ENCODE measurements at places on chromosomes 6 and 20.
A peak's percentile ranks its signal among the peaks of the same experiment; 100 is the strongest.

DNA sequence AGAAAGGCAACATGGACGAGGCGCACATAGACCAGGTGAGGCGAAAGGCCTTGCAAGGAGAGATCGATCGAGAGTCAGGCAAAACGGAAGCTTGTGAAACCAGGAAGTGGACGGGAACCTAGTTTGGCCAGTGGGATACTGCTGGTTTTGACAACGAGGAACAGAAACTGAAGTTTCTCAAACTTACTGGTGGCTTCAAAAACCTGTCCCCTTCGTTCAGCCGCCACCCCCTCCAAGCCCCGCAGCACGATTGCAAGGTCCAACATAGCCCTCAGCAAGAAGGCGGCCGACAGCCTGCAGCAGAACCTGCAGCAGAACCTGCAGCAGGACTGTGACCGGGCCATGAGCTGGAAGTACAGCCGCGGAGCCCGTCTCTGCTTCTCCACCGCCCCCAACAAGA, 238.0 kb downstream of the KHDC1L start:
- DNase-seq: no peak

DNA sequence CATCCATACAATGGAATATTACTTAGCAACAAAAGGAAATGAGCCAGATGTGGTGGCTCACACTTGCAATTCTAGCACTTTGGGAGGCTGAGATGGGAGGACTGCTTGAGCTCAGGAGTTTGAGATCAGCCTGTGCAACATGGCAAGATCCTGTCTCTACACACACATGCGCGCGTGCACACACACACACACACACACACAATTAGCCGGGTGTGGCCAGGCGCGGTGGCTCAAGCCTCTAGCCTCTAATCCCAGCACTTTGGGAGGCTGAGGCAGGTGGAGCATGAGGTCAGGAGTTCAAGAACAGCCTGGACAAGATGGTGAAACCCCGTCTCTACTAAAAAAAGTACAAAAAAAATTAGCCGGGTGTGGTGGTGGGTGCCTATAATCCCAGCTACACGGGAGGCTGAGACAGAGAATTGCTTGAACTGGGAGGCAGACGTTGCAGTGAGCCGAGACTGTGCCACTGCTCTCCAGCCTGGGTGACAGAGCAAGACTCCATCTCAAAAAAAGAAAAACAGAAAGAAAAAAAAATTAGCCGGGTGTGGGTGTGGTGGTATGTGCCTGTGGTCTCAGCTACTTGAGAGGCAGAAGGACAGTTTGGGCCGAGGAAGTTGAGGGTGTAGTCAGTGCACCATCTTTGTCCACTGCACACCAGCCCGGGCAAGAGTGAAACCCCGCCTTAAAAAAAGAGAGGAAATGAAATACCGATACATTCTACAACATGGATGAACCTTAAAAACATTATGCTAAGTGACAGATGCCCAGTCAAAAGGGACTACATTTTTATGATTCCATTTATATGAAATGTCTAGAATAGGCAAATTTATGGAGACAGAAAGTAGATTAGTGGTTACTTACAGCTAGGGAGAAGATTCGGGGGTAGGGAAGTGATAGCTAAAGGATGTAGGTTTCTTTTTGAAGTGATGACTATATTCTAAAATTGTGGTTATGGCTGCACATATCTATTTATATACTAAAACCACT, 52.5 kb downstream of the RBL1 start:
- peak; percentile 9 for DNase-seq

GRCh38 chr20:2794202-2794748, 6.2 kb downstream of the CPXM1 start:
- no peak for DNase-seq

DNA sequence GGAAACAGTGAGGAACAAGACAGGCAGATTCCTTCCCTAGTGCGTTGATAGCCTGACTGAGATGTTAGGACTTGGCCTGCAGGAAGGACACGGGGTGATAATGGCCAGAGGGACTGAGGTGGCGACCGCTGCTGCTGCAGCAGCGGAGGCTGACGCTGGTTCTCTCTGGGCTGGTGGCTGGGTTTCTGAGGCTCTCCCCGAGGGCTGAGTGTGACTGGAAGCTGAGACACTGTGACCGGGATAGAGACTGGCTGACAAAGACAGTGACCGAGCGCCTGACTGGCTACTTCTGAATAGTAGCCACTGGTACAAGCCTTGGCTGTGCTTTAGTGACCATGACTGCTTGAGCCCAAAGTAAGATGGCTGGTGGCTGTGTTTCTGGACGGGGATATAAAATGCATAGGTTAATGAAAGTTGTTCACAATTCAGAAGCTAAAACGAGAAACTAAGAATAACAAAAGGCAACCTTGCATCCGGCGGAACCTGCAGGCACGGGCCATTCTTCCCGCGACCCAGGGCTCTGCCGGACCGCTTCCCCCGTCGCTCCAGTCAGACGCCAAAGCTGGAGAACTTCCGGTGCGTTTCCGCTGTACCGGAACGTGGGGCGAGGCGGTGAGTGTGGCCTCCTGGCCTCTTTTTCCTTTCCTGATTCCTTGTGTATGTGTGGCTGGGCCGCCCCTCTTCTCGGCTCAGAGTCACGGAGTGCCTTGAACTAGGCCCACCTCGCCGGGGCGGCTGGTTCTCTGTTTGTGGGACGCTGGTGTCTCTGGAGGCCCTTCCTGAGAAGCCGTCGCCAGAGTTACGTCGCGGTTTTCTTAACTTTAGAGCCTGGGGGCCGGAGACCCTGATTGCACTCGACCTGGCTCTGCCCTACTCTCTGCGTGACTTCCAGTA, at the start of gene AAR2:
Gene AAR2 (plus strand): TSS at position 587 of the 894 bp plus-strand sequence. CDS start 3,391 bp downstream, outside the sequence.
- DNase-seq: peak; percentile 74

DNA sequence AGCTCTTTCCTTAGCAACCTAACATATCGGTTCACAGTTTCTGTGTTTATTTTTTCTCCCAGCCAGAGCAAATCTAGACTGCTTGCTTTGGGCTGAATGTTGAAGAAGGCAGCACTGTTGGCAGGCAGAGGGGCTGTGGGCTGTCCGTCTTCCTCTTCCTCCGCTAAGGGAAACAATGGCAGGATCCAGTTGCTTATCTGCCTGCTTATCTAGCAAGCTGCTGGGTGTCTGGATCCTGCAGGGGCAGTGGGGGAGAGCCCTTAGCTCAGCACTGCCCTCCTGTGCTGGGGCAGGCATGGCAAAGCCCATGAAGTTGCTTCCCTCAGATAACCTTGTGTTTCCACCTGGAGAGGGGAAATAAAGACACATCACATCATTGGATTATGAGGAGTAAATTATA, 92.7 kb upstream of the CD93 start:
- DNase-seq: no peak

DNA sequence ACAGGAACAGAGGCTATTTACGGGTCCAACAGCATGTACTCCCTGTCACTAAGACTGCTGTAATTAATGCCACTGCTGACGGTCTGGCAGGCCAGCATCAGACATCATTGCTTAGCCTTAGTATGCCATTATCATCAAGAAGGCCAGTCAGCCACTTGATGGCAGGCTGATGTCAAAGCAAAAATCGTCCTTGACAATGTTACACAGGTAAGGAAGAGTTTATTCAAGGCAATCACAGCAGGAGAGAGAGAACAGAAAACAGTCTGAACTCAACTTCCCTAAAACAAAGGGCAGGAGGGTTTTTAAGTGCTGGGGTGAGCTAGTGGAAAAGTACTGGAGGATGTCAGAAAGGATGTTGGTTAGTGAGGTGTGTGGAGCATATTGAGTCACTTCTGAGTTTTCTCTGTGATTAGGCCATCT, 25.1 kb downstream of the FKBP1C start:
- no peak for DNase-seq

DNA sequence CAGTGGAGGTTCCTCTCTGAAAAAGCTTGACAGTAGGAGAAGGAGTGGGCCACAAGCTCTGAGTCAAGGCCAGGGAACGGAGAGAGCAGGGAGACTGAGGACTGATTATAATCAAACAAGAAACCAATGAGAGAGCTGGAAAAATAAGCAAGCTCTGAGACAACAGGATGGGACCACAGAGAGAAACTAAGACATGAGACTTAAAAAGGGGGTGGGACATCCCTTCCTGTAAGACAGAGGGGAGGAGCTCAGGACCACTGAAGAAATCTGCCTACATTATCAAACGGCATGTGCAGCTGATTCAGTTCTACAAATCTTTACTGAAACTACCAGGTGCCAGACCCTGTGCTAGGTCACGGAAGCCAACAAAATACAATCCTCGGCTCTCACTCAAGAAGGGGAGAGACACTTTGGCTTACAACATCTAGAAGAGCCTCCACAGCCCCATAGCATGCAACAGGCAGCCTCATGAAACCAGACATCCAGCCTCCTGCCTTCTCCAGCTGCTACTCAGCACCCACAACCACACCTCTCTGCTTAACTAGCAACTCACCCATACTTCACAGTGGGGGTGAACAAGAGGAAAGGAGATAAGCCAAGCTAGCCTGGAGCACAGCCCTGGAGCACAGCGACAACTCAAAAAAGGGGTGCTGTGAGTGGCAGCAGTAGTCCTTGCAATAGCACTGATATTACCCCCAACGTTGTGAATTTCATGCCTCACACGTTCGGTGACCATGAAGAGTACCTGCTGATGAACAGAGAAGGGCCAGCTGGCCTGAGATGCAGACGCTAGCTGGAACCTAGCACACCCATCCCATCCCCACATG, 39.1 kb upstream of the ANKRD60 start:
- no peak for DNase-seq

Data from stimulated activated CD4-positive, alpha-beta T cell treated with anti-CD3 and anti-CD28 coated beads, Interleukin-1b, Interleukin-23, amount 100 ng/mL, for 24 hours (primary cell).